ENCODE measurements at places on chromosomes 1 and 21. TPM values are rescaled to one million over a fixed set of nuclear protein-coding genes. Genes with fewer than 3 reads are reported as not detected.

- no peak for DNase-seq
- H3K27me3 ChIP-seq: peaks cover 2% of the 10 kb centered on the region
- H3K4me1 ChIP-seq: peaks cover 2% of the 10 kb centered on the region
- H3K4me3 ChIP-seq: no peak overlapping the region
Measured at GRCh38 chr21:36830100-36830499, 131.2 kb downstream of the SIM2 start.

- no peaks in the 10 kb centered on the region for H3K27me3 ChIP-seq
- H3K36me3 ChIP-seq: no peaks in the 10 kb centered on the region
- H3K27ac ChIP-seq: peak overlapping the region; percentile 54
- DNase-seq: no peak
- H3K4me1 ChIP-seq: peaks cover 7% of the 10 kb centered on the region
Measured at GRCh38 chr1:230328342-230329015, 97.7 kb downstream of the PGBD5 start.

DNA sequence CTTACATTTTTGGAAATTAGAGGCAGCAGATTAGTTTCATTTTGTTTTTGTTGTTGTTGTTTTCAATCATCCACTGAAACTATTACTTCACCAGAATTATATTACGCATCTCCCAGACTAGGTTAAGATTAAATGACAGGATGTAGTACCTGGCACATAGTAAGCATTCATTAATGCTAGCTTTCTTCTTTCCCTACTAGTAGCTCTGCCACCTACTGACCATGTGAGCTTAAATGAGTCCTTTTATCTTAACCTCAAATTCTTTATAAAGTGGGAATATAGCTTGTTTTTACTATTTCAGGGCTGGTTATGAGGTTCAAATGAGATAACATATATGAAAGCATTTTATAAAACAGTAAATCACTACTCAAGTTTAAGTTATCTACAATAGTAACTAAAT lies 10.2 kb upstream of the ASPM start:
- no peaks in the 10 kb centered on the region for H3K27me3 ChIP-seq
- no peak overlapping the region for H3K4me3 ChIP-seq
- no peaks in the 10 kb centered on the region for H3K4me1 ChIP-seq
- H3K27ac ChIP-seq: no peak overlapping the region

DNA sequence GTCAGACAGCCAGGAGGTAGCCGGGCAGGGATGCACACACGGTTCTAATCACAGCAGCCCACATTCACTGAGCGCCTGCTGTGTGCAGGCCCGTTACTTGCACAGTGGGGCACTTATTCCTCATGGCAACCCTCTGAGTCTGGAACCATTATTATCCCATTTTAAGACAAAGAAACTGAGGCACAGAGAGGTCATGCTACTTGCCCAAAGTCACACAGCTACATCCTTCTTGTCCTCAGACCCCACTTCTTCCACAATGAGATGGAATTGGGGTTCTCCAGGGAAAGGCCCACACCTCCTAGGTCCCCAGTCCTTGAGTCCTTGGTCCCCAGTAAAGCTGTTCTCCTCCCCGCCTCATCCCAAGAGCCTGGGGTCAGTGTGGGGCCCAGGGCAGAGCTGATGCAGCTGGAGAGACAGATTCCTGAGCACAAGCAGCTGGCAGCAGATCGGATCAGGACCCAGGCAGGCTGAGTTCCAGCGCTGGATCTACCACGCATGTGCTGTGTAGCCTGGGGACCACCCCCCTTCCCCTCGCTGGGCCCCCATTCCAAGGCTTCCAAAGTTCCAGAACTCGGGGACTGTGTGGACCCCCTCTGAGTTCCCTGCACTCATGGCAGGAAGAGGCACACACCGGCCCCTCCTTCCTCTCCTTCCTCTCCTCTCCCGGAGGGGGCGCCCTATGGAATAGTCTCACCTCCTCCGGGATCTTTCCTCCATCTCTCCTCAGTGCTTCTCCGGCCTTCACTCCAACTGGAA lies 393.4 kb downstream of the MATN1 start:
- H3K36me3 ChIP-seq: no peaks in the 10 kb centered on the region
- no peak overlapping the region for H3K4me3 ChIP-seq
- H3K27me3 ChIP-seq: no peaks in the 10 kb centered on the region
- DNase-seq: no peak
- H3K4me1 ChIP-seq: no peaks in the 10 kb centered on the region
- no peak overlapping the region for H3K27ac ChIP-seq

- peaks cover 21% of the 10 kb centered on the region for H3K27me3 ChIP-seq
- no peaks in the 10 kb centered on the region for H3K4me1 ChIP-seq
- no peak overlapping the region for H3K27ac ChIP-seq
- no peak overlapping the region for H3K4me3 ChIP-seq
Measured at GRCh38 chr1:161287482-161288054, 22.2 kb downstream of the MPZ start.

DNA sequence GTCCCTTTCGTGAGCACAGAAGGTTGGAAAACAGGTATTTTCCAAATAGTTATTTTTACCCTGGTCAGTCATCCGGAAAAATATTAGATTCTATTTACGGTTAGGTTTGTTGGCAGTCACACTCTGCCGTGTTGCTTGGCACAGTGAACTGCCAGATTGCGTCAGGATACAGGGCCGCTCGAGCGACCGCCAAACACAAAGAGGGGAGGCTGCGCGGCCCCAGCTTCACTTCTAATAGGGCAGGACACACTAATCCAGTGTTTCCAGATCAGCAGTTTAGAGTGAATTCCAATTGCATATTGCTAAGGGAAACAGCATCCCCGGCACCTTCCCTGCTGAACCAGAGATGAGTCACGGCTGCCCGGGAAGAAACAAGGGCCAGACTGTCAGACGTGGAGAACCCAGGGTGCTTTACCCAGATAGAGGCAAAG lies 22.9 kb downstream of the UMODL1 start:
- H3K4me3 ChIP-seq: no peak overlapping the region
- H3K27me3 ChIP-seq: peaks cover 17% of the 10 kb centered on the region

DNA sequence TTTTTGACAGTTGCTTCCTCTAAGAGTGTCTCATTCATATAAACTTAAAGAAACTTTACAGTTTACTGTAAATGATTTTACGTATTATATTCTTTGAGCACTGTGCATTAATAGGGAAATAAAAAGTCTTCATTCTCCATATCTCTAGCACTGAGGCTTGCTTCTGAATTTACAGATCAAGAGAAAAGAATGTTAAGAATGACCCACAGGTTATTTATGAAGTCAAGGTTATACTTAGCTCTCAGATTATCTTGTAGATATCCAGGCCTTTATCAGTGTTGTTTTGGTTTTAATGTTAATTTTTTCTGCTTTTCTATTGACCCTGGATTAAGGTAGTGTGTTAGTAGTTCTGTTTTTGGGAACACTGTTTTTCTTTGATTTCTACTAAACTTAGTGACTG lies 91.4 kb downstream of the GPR161 start:
- H3K27me3 ChIP-seq: no peaks in the 10 kb centered on the region
- no peaks in the 10 kb centered on the region for H3K4me1 ChIP-seq
- no peak overlapping the region for H3K4me3 ChIP-seq
- H3K27ac ChIP-seq: no peak overlapping the region
- peaks cover 28% of the 10 kb centered on the region for H3K36me3 ChIP-seq
- DNase-seq: no peak

- H3K27me3 ChIP-seq: peaks cover 2% of the 10 kb centered on the region
- no peak for DNase-seq
- H3K4me3 ChIP-seq: no peak overlapping the region
- H3K27ac ChIP-seq: peak overlapping the region; percentile 87
Measured at GRCh38 chr1:19009126-19009881, 52.8 kb upstream of the IFFO2 start.

- peaks cover 14% of the 10 kb centered on the region for H3K4me1 ChIP-seq
- no peak overlapping the region for H3K4me3 ChIP-seq
Measured at GRCh38 chr1:8142955-8143629, 117.0 kb upstream of the ERRFI1 start.

DNA sequence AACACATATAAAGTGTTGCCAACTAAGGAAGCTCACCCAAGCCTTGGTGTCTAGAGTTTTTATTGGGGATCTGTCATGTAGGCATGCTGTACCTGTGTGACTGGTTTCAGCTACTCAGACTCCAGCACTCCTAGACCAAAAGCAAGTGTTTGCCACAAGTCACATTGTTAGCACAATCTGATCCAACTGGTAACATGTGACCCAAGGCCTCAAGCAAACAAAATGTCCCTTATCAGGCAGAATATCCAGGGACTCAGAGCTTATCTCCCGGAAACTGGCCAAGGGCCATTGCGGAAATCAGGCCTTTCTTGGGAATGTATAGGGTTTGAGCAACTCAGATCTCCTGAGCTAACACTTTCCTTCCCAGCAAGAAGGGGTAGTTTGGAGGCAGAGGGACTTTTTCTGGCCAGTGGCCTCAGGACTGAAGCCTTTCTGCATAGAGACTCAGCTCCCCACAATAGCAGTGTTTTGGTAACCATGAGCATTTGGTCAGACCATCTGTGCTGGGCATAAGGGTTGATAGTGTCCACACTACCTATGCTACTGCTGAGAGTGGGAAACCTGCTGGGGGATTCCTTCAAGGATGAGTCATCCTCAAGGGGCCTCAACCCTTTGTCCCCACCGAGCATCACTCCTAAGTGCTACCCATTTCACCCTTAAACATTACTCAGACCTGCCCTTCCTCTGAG lies 29.6 kb downstream of the NHLH2 start:
- DNase-seq: peak; percentile 43
- no peak overlapping the region for H3K4me3 ChIP-seq
- H3K36me3 ChIP-seq: no peaks in the 10 kb centered on the region
- no peaks in the 10 kb centered on the region for H3K4me1 ChIP-seq

DNA sequence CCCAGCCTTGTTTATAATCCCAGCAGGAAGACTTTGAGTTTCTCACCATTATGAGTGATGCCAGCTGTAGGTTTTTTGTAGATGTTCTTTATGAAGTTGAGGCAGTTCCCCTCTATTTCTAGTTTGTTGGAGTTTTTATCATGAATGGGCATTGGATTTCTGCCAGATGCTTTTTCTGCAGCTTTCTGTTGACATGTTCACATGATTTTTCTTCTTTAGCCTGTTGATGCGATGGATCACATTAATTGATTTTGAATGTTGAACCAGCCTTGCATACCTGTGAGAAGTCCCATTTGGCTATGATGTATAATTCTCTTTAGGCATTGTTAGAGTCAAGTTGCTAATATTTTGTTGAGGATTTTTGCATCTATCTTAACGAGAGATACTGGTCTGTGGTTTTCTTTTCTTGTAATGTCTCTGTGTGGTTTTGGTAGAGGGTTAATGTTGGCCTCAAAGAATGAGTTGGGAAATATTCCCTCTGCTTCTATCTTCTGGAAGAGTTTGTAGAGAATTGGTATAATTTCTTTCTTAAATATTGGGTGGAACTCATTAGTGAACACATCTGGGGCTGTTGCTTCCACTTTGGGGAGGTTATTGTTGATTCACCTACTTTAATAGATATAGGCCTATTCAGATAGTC lies 33.2 kb downstream of the ZBTB40 start:
- H3K27me3 ChIP-seq: no peaks in the 10 kb centered on the region
- no peak overlapping the region for H3K4me3 ChIP-seq
- peaks cover 8% of the 10 kb centered on the region for H3K4me1 ChIP-seq
- peaks cover 7% of the 10 kb centered on the region for H3K36me3 ChIP-seq
- DNase-seq: no peak

- no peak overlapping the region for H3K27ac ChIP-seq
- peaks cover 22% of the 10 kb centered on the region for H3K27me3 ChIP-seq
- no peak for DNase-seq
- no peaks in the 10 kb centered on the region for H3K4me1 ChIP-seq
- H3K36me3 ChIP-seq: no peaks in the 10 kb centered on the region
Measured at GRCh38 chr1:25743164-25744139, 56.5 kb upstream of the SELENON start.

DNA sequence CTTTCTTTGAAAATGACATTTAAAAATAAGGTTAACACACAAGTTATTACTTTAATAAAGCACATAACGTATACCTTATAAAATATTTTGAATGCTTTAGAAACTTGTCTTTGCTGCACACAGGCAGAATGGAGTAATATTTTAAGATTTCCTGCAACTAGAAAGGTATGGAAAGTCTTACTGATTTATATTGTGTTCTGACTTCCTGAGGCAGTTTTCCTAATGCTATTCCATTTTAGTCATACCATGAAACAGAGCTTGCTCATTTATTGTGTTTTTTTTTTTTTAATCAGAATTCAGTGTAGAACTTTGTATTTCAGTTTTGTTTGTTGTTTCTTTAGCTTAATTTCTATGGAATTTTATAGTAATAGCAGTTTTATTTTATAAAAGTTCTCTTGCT lies 60.9 kb upstream of the S1PR1 start:
- peaks cover 6% of the 10 kb centered on the region for H3K36me3 ChIP-seq
- DNase-seq: no peak
- no peak overlapping the region for H3K4me3 ChIP-seq
- H3K27ac ChIP-seq: no peak overlapping the region
- H3K27me3 ChIP-seq: no peaks in the 10 kb centered on the region

DNA sequence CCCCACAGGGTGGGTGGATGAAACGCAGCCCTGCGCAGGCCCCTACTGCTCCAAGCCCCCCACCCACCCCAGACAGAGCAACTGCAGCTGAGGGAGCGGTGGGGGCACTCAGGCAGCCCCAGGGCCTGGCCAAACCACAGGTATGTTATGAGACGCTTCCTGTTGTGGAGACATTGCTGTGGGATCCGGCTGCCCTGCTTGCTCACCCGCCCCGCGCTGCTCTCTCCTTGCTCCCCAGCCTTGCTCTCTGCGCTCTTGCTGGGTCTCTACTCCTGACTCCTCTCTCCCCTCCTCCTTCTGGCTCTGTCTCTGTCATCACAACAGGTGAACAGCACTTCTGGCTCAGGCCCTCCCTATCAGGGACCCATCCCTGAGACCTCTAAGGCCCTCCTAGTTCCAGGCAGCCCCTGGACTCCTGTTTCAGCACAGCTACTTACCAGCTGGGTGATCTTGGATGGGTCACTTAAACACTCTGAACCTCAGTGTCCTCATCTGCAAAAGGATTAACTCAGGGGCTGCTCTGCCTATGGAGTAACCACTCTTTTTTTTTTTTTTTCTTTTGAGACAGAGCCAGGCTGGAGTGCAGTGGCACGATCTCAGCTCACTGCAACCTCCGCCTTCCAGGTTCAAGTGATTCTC lies 15.9 kb downstream of the COL8A2 start:
- no peaks in the 10 kb centered on the region for H3K27me3 ChIP-seq
- H3K27ac ChIP-seq: peak overlapping the region; percentile 74
- peaks cover 14% of the 10 kb centered on the region for H3K4me1 ChIP-seq
- no peak overlapping the region for H3K4me3 ChIP-seq
- H3K36me3 ChIP-seq: no peaks in the 10 kb centered on the region

- H3K27me3 ChIP-seq: no peaks in the 10 kb centered on the region
- H3K36me3 ChIP-seq: no peaks in the 10 kb centered on the region
- no peaks in the 10 kb centered on the region for H3K4me1 ChIP-seq
Measured at GRCh38 chr1:59107916-59108315, 189.0 kb upstream of the FGGY start.

Gene OR2AK2
- total RNA-seq: not detected

Gene GCSAML
- total RNA-seq: 0.14 TPM

Gene C1orf167
- total RNA-seq: not detected

Gene DCST1
- not detected for total RNA-seq

Gene LCE2A
- not detected for total RNA-seq

Gene RHD
- total RNA-seq: not detected

Gene CFAP107
- total RNA-seq: not detected

Gene S100A2
- total RNA-seq: 1.2 TPM

Gene MATN1
- 0.50 TPM for total RNA-seq

Gene SLC45A1
- 0.12 TPM for total RNA-seq

Gene MLLT11
- total RNA-seq: 2.9 TPM

All from activated CD4-positive, alpha-beta T cell treated with anti-CD3 and anti-CD28 coated beads, Interleukin-2, amount 10 ng/mL, durations not matched to agents 24 days and 14 days (primary cell).